Posterior vena cava (tissue), 2 donors: ENCODE measurements at places on chromosomes 13 and 19. TPM values are rescaled to one million over a fixed set of nuclear protein-coding genes. Genes with fewer than 3 reads are reported as not detected.

Gene CYP2A6
- total RNA-seq = not detected

Gene ANGPTL4
- total RNA-seq = 10.4 TPM

Gene F10
- total RNA-seq = 48.4 TPM

Gene RRAS
- total RNA-seq = 173 TPM

Gene SPINT2
- total RNA-seq = 25.1 TPM

Gene PLEKHA4
- 91.0 TPM for total RNA-seq

Gene GPC5
- total RNA-seq = 0.52 TPM

- DNase-seq = no peak
Observed at GRCh38 chr13:23965346-23965745, 68.0 kb upstream of the C1QTNF9B start.

DNA sequence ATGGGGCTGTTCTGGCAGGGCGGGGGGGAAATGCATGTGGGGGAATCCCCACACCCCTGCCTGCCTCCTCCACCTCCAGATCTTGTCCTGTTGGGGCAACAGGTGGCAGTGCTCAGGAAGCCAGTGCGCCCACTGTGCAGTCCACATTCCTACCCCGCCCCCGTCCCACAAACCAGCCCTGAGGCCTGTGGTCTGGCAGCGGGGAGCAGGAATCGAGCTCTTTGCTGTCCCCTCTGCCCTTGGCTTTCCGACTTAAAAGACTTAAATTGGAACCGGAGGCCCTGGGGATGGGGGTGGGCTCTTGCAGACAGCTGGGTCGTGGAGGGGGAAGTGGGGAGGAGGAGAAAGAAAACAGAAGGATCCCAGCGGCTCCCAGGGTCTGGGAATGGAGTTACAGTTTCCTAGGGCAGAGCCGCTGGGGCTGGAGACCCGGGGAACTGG is 4.3 kb downstream of the NANOS3 start:
- DNase-seq = no peak

DNA sequence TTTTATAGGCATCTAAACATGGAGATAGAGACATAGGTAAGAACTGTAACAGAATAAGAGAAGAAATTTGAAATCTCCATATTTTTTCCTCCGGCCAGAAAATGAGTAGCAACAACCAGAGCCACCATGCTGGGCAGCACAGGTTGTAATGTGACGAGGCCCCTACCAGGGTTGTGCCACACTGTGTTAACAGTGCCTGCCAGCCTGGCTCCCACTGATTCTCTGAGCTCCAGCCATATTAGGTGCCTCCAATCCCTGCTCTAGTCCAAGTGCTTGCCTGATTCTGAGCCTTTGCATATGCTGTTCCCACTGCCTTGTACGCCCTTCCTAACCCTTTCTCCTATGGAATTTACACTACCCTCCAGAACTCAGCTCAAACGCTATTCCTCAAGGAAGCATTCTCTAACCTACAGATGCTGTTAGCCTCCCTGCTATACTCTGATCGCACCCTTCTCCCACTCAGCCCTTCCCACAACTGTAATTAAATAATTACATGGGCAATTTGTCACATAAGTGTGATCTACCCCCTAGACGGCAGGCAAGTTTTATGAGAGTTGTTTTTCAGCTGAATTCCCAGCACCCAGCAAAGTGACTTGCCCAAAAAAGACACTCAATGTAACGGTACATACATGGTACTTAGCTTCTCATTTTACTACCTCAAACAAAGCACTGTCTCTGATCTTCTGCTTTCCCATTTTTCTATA is 37.6 kb upstream of the STARD13 start:
- DNase-seq = no peak

DNA sequence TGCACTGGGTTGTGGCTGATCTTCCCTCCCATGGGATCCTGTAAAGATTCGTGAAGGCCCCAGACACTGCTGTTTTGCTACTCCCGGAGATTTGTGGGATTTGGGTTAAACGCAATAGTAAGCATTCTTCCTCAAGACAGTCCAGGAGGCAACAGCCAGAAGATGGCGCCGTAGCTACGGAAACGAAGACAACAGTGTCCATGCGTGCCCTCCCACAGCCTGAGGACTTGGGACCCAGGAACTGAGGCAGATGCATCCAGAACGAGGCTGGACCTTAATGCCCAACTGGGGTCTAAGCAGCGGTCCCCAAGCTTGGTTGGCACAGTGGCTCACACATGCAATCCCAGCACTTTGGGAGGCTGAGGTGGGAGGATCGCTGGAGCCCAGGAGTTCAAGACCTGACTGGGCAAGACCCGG is 57.6 kb upstream of the ZNF507 start:
- peak; percentile 90 for DNase-seq

DNA sequence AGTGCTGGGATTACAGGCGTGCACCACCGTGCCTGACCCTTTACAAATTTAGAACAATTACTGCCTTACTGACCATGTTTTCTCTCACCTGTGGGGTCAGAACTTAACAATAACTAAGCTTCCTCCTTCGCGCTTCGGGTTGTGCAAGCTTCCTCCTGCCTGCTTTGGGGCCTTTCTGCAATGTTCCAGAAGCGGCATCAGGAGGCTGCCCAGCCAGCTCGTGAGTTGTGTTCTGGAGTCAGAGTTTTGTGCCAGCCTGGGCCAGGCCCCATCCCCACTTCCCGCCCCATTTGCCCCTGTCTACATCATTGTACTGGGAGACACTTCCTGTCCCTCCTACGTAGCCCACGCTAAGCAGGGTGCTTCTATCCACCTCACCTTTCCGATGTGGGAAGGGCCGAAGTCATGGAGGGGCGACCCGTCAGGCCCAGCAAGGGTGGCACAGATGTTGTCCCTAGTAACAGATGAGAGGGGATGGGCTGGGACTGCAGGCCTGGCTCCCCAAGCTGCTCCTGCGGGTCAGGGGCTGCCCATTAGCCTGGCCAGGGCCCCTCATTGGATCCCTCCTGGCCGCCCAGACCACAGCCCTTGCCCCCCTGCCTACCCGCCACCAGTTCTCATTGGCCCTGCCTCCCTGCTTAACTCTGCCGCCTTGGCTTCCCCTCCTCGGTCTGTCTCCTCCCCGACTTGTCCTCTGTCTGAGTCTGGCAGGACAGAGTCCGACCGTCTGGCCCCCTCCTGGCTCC is 13.4 kb downstream of the UHRF1 start:
- DNase-seq = no peak

DNA sequence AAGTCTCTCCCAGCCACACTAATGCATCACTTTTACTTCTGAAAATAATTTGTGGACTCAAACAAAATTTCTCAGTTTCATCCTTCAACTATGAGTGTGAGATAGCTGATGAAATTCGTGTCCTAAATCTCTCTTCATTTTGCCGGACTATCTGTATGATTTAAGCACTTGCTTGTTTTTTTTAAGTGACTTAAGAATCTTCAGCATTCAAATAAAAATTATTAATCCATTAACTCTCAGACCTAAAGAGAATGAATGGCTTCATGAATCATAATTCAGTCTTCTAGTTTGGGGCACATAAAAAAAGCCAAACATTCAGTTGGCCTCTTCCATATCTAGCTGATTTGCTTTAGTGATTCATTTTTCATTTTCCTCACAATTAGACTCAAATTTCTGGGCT is 579.5 kb downstream of the DCT start:
- no peak for DNase-seq

- no peak for DNase-seq
Observed at GRCh38 chr19:51514866-51515481, 13.4 kb upstream of the SIGLEC12 start.

GRCh38 chr13:97948041-97948440 is 5.4 kb upstream of the IPO5 start:
- no peak for DNase-seq

- no peak for DNase-seq
Observed at GRCh38 chr13:38202740-38203139, 146.9 kb upstream of the UFM1 start.

- no peak for DNase-seq
Observed at GRCh38 chr19:6484230-6484629, 2.6 kb upstream of the DENND1C start.

- DNase-seq = no peak
Observed at GRCh38 chr13:95156208-95156607, 145.0 kb downstream of the ABCC4 start.

- DNase-seq = peak; percentile 87
Observed at GRCh38 chr19:11091703-11092153, 2.5 kb downstream of the LDLR start.

GRCh38 chr19:49677231-49677900 is at the start of gene PRMT1:
Gene PRMT1 (plus strand): TSS chr19:49677271. CDS start chr19:49677281, 10 bp downstream.
- DNase-seq = no peak

DNA sequence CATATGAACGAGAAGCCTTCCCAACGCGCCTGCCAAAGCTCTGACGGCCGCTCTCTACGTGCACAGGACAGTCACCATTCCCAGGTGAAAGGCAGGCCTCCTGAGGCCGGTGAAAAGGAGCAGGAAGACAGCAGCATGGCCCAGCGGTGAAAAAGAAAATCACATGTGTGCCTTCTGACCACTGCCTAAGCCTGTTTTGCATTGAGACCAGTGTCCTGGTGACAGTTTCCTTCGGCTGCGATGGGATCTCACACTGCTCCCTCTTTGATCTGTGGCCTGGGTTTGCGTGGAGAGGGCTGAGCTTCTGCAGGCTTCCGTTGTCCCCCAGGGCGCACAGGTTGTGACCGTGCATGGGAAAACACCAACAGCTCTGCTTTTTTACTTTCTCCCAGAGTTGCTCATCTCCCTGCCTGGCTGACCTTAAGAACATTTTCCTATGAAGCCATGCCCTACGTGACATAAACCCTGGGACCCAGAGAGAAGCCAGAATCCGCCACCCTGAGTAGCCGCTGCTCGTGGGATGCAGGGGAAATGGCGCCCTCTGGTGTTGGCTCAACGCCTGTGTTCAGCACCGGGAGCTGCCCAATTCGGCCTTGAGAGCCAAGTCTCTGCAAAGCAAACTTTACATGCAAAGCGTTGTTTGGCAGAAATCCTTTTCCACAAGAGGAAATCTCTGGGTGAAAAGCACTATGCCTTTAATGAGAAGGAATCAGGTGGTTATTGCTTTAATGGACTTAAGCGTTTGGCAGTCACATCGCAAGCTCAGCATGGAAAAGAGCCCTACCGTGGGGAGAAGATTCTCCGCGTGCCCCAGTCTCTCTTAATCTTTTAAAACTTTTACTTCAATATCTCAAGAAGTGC is 112.2 kb upstream of the GPR12 start:
- no peak for DNase-seq

DNA sequence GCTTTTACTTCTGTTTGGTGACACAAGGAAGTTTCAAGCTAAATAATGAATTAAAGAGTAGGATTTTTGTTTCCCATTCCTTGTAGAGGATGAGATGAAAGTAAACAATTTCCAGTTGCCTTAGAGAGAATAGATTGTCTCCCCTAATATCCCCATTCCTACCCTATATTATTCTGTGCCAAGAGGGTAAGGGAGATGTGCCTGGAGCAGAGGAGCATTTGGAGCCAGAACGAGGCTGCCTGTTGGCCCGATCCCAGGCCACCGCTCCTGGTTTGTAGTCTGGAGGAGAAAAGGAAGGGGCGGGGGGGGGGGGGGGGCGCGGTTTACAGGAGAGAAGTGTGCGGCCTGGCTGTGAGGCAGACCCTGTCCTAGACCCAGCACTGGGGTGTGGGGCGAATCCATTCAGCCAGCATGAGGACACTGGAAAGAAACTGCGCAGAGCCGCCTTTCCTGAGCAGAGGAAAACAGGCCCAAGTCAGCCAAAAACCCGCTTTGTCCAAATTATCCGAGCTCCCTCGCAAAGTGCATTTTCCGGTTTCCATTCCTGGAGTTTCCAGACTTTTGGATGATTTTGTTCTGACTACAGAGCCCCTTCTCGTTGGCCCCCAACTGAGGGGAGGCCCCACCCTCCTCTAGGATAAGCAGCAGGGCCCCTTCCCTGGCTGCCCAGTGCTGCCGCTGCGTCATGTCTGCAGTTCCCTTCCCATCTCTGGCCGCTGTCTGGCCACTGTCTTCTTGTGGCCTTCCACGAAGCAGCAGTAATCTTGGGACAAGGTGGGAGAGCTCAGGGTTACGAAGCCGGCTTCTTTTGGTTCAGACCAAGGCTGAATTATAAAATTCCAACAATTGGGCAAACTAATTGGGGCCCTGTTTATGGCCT is 23.0 kb downstream of the NFIX start:
- no peak for DNase-seq

DNA sequence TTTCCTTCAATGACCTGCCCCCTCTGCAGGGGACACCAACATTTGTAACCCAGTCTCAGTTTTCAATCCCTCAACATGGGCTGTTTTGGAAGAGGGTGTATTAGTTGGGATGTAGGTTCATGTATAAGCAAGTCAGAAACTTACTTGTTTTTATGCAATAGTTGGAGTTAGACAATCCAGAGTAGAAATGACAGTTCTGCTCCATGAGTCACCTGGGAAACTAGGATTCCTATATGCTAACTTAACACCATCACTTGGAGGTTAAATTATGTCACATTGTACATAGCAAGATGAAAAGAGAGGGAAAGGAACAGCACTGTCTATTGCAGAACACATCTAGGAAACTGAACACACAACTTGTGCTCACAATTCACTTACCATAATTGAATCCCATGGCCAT is 436.4 kb downstream of the RFC3 start:
- DNase-seq = no peak

DNA sequence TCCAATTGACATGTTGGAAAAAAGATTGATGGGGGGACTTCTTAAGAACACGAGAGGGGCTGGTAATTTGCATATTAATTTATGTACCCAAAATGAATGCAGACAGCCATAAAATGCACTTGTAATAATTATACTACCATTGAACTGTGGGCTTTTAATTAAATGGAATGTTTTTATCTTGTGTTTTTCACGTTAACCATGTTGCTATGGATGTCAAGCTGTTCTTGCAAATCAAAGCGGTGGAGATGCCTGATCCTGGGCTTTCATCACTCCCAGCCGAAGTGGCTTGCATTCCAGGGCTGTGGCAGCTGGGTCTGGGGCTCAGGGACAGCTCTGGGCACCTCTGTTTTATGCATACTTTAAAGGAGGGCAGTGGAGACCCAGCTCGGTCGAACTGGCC is 179.4 kb upstream of the TMTC4 start:
- DNase-seq = no peak

DNA sequence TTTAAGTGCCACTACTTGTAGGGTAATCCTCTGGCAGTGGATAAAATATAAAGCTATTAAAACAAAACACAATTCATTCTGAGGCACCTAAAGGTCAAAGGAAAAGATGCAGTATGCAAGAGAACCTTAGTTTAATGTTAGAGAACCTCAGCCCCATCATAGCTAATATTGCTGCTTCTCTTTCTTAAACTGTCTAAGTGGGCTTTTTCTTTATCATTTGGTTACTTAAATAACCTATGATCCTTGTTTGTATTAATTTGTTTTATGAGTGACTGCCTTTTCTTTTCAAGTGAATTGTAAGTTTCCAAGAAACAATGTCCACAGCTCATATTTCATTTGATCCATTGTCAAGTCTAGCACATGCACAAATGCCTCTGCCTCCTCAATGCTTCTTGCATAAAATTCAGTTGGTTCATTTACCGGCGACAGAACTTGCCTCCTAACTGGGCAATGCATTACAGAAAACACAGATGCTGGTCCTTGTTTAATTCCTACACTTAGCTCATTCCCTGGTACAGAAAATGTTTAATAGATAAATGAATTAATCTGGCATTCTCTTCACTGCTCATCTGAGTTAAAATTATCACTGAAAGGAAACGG is 1049.8 kb downstream of the OLFM4 start:
- DNase-seq = no peak
